Progenitor cell of endocrine pancreas (in vitro differentiated cells): ENCODE measurements at places on chromosomes 3 and 15.

GRCh38 chr3:30659270-30660130 is 53.1 kb downstream of the TGFBR2 start:
- H3K27ac ChIP-seq = peak overlapping the region; percentile 95
- DNase-seq = no peak
- H3K36me3 ChIP-seq = peaks cover 35% of the 10 kb centered on the region
- peaks cover 24% of the 10 kb centered on the region for H3K4me1 ChIP-seq
- no peak overlapping the region for H3K4me3 ChIP-seq

DNA sequence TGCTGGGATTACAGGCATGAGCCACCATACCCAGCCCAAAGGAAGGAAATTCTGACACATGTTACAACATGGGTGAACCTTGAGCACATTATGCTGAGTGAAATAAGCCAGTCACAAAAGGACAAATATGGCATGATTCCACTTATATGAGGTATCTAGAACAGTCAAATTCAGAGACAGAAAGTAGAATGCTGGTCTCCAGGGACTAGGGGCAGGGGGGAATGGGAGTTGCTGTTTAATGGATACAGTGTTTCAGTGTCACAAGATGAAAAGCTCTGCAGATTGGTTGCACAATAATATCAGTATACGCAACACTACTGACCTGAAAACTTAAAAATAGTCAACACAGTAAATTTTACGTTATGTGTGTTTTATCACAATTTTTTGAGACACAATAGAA is 4.1 kb downstream of the SPATA12 start:
- DNase-seq = no peak
- no peaks in the 10 kb centered on the region for H3K36me3 ChIP-seq
- no peaks in the 10 kb centered on the region for H3K27me3 ChIP-seq
- H3K4me3 ChIP-seq = no peak overlapping the region
- H3K4me1 ChIP-seq = peaks cover 3% of the 10 kb centered on the region
- H3K27ac ChIP-seq = no peak overlapping the region

DNA sequence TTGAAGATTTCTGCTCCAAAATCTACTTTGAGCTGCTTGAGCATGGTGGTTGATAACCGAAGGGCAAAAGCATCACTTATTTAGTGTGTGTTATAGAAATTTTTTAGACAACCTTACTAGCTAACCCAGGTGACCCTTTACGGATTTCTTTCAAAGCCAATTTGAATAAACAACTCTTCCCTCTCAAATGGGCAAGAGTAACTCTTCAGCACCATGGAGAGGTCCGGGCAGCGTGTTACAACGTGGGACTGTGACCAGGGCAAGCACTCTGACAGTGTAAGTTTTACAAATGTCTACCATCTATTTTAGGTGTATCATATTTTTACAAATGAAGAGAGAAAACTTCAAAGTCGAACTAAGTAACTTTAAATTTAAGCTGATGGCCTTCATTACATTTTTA is 471.8 kb downstream of the MFSD1 start:
- H3K4me3 ChIP-seq = no peak overlapping the region
- no peak overlapping the region for H3K27ac ChIP-seq
- peak; percentile 67 for DNase-seq
- no peaks in the 10 kb centered on the region for H3K36me3 ChIP-seq
- H3K4me1 ChIP-seq = no peaks in the 10 kb centered on the region

DNA sequence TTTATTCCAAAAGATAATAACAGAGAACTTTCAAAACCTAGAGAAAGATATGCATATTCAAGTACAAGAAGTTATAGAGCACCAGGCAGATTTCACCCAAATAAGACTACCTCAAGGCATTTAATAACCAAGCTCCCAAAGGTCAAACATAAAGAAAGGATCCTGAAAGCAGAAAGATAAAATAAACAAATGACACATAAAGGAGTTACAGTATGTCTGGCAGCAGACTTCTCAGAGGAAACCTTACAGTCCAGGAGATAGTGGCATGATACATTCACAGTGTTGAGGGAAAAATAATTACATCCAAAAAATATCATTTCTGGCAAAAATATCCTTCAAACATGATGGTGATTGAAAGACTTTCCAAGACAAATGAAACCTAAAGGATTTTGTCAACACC is 185.8 kb upstream of the POU1F1 start:
- no peaks in the 10 kb centered on the region for H3K27me3 ChIP-seq
- H3K4me1 ChIP-seq = no peaks in the 10 kb centered on the region
- no peak overlapping the region for H3K27ac ChIP-seq
- H3K4me3 ChIP-seq = no peak overlapping the region
- no peak for DNase-seq

DNA sequence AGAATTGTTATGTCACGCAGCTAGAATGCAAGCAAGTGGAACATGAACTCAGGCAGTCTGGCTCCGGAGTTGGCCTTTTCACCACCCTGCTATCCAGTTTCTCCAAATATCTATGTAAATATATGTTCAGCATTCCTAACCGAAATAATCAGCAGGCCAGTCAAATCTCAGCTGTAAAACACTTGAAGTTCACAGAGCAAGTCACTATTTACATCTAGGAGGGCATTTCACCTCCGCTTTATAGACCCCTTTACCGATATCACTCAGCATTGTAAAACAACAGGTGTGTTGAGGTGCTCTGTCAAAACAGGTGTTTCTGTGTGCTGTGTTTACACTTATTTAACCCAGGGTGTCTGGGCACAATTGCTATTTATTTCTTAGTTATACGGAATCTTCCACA is 12.2 kb upstream of the HES1 start:
- no peak for DNase-seq
- no peaks in the 10 kb centered on the region for H3K36me3 ChIP-seq
- H3K27me3 ChIP-seq = peaks cover 4% of the 10 kb centered on the region
- H3K27ac ChIP-seq = peak overlapping the region; percentile 91
- peaks cover 51% of the 10 kb centered on the region for H3K4me1 ChIP-seq

GRCh38 chr15:67184208-67184925 is 70.1 kb downstream of the AAGAB start:
- no peaks in the 10 kb centered on the region for H3K4me1 ChIP-seq
- H3K27me3 ChIP-seq = no peaks in the 10 kb centered on the region
- no peak overlapping the region for H3K4me3 ChIP-seq
- no peak overlapping the region for H3K27ac ChIP-seq

- H3K27ac ChIP-seq = peak overlapping the region; percentile 11
- H3K4me1 ChIP-seq = peaks cover 28% of the 10 kb centered on the region
- H3K36me3 ChIP-seq = peaks cover 5% of the 10 kb centered on the region
- no peak overlapping the region for H3K4me3 ChIP-seq
- no peak for DNase-seq
Observed at GRCh38 chr3:111808439-111808838, 50.6 kb upstream of the PHLDB2 start.

- no peak for DNase-seq
- H3K36me3 ChIP-seq = peaks cover 2% of the 10 kb centered on the region
- no peak overlapping the region for H3K4me3 ChIP-seq
- H3K27me3 ChIP-seq = no peaks in the 10 kb centered on the region
- H3K4me1 ChIP-seq = peaks cover 21% of the 10 kb centered on the region
- no peak overlapping the region for H3K27ac ChIP-seq
Observed at GRCh38 chr3:58072763-58073130, 64.5 kb downstream of the FLNB start.

GRCh38 chr3:178709051-178709450 is 172.8 kb downstream of the KCNMB2 start:
- peaks cover 7% of the 10 kb centered on the region for H3K4me1 ChIP-seq
- no peak for DNase-seq
- H3K27me3 ChIP-seq = peaks cover 1% of the 10 kb centered on the region
- no peak overlapping the region for H3K4me3 ChIP-seq
- H3K27ac ChIP-seq = no peak overlapping the region
- no peaks in the 10 kb centered on the region for H3K36me3 ChIP-seq

DNA sequence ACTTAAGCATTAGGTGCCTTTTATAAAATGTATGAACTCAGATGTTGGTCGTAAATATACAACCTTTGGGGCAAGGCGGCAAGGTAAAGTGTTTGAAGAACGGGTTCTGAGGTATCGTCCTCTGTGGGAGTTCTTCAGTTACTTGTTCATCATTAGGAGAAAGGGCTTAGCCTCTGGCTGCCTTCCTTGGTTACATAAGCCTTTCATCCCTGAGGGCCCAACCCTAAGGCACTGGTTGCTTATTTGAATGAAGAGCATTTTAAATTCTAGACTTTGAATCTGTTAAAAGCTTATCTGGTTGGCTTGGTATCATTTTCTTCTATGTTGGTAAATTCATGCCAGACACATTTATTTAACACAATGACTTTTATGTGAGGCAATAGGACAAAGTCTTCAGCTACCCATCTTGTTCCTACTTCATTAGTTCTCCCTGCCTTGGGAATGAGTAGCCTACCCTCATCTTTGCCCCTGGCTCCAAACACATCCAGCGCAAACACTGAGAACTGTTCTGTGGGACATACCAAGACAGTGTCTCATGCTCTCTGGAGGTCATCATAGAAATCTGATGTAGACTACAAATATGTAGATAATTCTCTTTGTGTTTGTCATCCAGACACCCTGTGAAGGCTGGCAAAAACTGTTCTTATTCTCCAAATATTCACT is 12.4 kb upstream of the CCDC80 start:
- H3K4me1 ChIP-seq = no peaks in the 10 kb centered on the region
- DNase-seq = no peak
- no peaks in the 10 kb centered on the region for H3K36me3 ChIP-seq
- H3K27me3 ChIP-seq = no peaks in the 10 kb centered on the region
- no peak overlapping the region for H3K4me3 ChIP-seq

DNA sequence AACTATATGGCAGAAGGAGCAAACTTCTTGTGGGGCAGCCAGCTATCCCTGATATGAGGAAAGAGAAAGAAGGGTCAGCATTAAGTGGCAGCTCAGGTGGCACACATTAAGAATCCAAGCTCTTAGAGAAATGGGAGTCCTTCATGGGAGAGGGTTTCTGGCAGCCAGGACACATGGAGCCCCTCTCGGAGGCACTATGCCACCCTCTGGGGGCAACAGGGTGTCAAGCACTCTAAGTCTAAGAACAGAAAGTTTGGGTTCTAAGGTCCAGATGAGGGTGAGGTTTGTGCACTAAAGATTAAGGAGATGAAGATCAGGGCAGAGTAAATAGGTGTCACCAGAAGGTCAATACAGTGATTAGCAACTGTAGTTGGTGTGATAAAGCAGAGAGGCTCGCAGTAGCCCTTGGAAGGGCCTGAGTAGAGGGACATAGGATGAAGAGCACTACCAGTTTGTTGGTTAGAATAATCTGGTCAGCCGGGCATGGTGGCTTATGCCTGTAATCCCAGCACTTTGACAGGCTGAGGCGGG is 89.3 kb downstream of the ST6GAL1 start:
- H3K27me3 ChIP-seq = no peaks in the 10 kb centered on the region
- no peak overlapping the region for H3K4me3 ChIP-seq
- peaks cover 22% of the 10 kb centered on the region for H3K36me3 ChIP-seq
- DNase-seq = no peak
- H3K4me1 ChIP-seq = peaks cover 11% of the 10 kb centered on the region
- peak overlapping the region; percentile 3 for H3K27ac ChIP-seq

- no peak overlapping the region for H3K27ac ChIP-seq
- DNase-seq = no peak
- peaks cover 14% of the 10 kb centered on the region for H3K36me3 ChIP-seq
- no peak overlapping the region for H3K4me3 ChIP-seq
- H3K27me3 ChIP-seq = no peaks in the 10 kb centered on the region
- H3K4me1 ChIP-seq = no peaks in the 10 kb centered on the region
Observed at GRCh38 chr3:123498761-123499160, 49.9 kb upstream of the ADCY5 start.

DNA sequence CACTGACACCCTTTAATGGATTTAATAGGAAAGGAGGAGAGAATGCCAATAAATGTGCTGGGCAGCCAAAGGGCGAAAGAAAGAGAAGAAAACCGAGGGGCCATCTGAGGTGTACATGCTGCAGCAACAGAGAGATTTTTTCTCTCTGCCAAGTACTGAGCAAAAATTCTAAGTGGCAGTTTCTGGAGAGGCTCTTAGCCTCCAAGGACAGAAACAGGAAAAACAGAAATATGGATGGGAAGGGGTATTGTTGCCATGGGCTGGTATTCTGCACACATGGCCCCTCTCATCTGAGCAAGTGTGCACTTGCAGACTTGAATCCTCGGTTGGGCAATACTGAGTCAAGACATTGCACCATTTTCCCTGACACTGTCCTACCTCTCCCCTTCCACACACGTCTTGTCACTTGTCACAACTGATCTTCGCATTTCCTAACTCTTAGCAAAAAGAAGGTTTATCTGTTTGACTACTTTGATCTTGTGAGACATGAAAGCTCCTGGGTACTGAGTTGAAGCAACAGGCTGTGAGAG is 73.9 kb downstream of the PRICKLE2 start:
- DNase-seq = no peak

- H3K4me3 ChIP-seq = no peak overlapping the region
- no peaks in the 10 kb centered on the region for H3K27me3 ChIP-seq
- peaks cover 18% of the 10 kb centered on the region for H3K4me1 ChIP-seq
- H3K36me3 ChIP-seq = peaks cover 34% of the 10 kb centered on the region
- H3K27ac ChIP-seq = peak overlapping the region; percentile 84
- no peak for DNase-seq
Observed at GRCh38 chr3:183984749-183985729, 32.6 kb downstream of the ABCC5 start.

DNA sequence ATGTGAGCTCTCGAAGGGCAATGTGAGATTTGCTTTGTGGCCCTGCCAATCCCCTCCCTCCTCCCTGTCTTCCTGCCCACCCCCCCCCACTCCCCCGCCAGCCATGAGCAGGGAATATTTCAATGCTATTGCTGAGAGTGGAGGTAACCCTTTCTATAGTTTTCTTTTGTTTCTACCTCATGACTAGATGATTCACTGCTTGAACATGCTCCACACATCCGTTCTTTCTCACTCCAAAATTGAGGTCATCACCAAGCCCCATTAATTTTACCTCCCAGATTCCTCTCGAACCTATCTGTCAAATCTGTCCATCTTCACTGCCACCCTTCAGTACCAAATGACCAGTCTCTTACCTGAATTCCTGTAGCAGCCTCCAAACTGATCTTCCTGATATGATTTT is 12.2 kb downstream of the ZNF774 start:
- no peak overlapping the region for H3K27ac ChIP-seq
- H3K4me3 ChIP-seq = no peak overlapping the region
- DNase-seq = no peak
- H3K27me3 ChIP-seq = no peaks in the 10 kb centered on the region
- H3K4me1 ChIP-seq = peaks cover 4% of the 10 kb centered on the region
- peaks cover 18% of the 10 kb centered on the region for H3K36me3 ChIP-seq

GRCh38 chr3:144104186-144104585 is 132.6 kb downstream of the DIPK2A start:
- no peaks in the 10 kb centered on the region for H3K27me3 ChIP-seq
- H3K4me3 ChIP-seq = no peak overlapping the region
- H3K36me3 ChIP-seq = no peaks in the 10 kb centered on the region

GRCh38 chr3:56980798-56981390 is 79.6 kb upstream of the SPATA12 start:
- no peak overlapping the region for H3K27ac ChIP-seq
- no peaks in the 10 kb centered on the region for H3K4me1 ChIP-seq
